ENCODE measurements at places on chromosomes 5 and 9. TPM values are rescaled to one million over a fixed set of nuclear protein-coding genes. Genes with fewer than 3 reads are reported as not detected.

The IFT74 gene
- total RNA-seq, result 10.6 TPM

The WDR38 gene
- not detected for total RNA-seq

The CDX1 gene
- not detected for total RNA-seq

GRCh38 chr5:410911-411517, 32.0 kb upstream of the EXOC3 start:
- no peak for DNase-seq

DNA sequence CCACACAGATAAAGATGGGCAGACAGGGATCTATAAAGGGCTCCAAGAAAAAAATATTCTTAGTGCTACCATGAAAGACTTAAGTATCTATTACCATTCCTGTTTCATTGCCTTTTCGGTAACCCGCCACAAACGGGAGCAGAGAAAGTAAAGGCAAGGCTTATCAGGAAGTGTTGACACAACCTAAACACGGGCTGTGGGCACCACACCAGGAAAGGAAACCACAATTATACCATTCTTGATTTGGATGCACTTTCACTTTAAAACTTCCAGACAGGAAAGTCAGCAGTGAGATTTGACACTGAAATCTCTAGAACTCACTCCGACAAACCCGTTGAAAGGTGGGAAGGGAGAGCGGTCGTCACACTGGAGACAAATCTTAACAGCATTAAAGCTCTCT, 6.5 kb downstream of the TLE1 start:
- no peak for DNase-seq

- DNase-seq, result no peak
Measured at GRCh38 chr9:32589083-32589723, 16.2 kb upstream of the NDUFB6 start.

GRCh38 chr5:61667525-61668218, 335.6 kb downstream of the ZSWIM6 start:
- no peak for DNase-seq

GRCh38 chr9:87793292-87793691, 67.4 kb downstream of the CTSL start:
- no peak for DNase-seq

GRCh38 chr9:121604654-121605053, 46.8 kb upstream of the DAB2IP start:
- no peak for DNase-seq

GRCh38 chr5:1864896-1865440, 17.8 kb downstream of the IRX4 start:
- no peak for DNase-seq

DNA sequence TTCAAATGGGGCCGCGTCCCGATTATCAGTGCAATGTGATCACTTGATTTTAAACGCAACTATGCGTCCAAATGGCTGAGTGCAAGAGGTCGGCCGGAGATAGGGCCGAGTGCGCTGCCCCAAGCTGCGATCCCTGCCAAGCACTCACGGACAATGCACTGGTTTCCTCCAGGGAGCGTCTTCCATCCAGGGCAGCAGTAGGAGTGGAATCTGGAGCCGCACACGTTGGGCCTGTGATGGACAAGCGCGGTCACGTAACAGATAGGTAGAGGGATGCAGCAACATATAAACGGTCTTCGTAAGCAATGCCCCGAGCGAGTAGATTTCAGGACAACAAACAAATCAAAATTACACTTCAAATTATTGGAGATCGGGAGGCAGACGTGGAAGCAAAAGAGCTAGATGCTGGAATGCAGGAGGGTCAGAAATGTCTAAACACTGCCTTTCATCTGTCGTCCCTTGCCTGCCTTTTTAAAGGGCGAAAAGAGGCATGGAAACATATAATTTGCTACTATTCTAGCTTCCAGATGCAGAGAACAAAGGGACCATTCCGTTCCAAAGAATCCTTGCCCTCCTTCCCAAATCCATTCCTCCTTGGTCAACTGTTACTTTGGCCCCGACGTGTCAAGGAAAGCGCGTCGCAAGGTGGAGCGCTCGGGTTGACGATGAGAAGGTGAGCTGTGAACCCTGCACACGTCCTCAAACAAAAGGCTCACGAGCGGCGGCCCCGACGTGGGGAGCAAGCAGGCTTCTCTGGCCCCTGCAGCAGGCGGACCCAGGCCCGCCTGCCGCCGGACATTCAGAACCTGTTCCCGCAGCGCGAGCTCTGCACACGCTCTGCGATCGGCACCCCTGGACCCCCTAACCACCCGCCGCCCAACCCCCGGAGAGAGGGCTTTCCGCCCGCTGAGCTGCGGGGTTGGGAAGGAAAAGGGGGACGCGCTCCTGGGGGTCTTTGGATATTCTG, 1.5 kb downstream of the FBN2 start:
- DNase-seq, result no peak

Data from Right ventricle myocardium superior (tissue), 1 donor.